Activated naive CD8-positive, alpha-beta T cell treated with anti-CD3 and anti-CD28 coated beads, Interleukin-2, amount 50 U/mL, for 24 hours (primary cell): ENCODE measurements at places on chromosomes 11 and 22.

- DNase-seq, result no peak
These were observed 10.3 kb upstream of the SPON1 start for GRCh38 chr11:13952221-13952620.

DNA sequence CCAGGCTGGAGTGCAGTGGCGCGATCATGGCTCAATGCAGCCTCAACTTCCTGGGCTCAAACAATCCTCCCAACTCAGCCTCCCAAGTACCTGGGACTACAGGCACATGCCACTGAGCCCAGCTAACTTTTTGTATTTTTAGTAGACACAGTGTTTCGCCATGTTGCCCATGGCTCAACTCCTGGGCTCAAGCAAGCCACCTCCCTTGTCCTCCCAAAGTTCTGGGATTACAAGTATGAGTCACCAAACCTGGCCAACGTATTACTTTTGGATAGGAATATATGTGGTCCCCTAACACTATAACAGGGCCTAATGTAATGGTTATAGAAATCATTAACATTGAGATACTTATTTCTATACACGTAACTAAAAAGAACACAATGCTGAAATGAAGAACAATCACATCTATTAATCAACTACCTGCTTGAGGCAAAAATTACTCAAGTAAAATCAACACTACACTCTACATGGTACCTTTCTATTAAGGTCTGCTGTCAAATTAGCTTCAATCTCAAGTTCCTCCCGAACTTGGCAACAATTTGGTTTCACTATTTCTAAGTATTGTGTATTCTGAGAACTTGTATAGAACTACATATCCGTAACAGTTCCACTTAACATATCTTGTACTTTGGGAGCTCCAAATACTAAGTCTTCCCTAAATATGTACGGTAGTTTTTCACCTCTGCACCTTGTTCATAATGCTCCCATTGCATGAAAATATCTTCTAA is 124.9 kb downstream of the FCHSD2 start:
- DNase-seq, result no peak

- no peak for DNase-seq
These were observed 466 bp downstream of the FAM168A start for GRCh38 chr11:73597336-73597955.

GRCh38 chr22:50112151-50113118 is 22.6 kb downstream of the MOV10L1 start:
- DNase-seq, result peak; percentile 43

DNA sequence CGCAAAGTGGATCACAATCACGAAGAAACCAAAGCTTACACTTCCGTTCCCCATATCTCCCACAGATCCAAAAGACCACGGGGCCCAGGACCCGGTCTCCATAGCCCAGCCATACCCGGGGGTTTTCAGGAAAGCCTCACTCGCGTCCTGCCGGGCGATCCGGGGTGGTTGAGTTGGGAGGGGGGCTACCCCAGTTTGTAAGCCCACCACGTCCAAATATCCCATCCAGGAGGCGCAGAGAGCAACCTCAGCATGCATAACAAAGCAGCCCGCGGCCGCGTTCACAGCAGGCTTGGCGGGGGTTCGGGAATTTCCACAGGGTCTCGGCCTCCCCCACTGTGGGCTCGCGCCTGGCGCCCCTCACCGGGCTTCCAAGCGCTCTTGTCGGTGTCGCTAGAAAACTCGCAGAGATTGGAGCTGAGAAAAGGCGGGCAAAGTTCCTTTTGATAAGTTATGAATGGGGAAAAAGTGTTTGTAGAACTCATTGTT is 9.5 kb downstream of the SDF2L1 start:
- no peak for DNase-seq

DNA sequence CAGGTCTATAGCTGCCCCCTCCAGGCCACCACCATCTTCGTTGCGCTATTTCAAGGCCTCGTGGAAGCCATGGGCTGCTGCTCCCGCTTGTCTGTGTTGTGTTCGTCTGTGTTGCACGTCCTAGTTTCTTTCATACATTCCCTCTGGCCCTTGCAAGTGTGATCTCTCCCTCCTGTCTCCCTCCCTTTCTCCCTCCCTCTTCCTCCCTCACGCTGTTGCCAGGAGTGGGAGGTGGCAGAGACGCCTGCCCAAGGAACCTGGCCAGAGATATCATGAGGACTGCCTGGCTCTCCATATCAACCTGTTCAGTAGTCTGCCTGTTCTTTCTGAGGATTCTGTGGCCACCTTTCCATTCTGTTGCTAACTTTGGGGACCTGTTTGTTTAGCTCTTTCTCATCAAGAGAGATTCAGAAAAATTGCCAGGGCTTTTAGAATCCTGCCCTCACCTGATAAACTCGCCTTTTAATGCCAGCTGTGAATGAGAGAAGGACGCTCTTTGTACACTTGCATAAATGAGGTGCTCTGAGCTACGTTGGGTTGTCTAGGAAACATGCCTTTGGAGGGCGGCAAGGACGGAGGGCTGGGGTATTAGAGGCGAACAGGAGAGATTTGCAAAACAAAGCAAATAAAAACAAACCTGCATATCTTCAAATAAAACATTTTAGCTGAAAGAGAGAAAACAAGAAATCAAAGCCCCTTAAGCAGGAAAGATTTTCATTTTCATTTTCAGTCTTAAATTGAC is 185.2 kb downstream of the TBC1D22A start:
- no peak for DNase-seq

GRCh38 chr11:1436468-1437039 is 46.8 kb downstream of the BRSK2 start:
- no peak for DNase-seq

DNA sequence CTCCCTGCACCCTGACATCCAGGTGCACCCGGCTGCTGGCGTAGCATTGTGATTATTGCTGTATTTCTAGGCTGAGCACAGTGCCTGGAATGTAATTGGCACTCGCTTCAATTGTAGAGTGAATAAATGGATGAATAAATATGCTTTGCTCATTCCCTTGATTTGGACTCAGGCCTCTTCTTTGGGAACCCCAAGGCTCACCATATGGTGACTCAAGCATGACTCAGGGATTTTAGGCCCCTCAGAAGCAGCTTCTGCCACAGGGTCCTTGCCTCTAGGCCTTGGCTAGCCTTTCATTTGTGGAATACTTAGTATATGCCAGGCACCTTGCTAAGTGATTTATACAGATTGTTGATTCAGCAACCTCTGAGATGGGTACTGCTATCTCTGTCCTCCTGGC is 78.9 kb downstream of the GRIK4 start:
- DNase-seq, result no peak

DNA sequence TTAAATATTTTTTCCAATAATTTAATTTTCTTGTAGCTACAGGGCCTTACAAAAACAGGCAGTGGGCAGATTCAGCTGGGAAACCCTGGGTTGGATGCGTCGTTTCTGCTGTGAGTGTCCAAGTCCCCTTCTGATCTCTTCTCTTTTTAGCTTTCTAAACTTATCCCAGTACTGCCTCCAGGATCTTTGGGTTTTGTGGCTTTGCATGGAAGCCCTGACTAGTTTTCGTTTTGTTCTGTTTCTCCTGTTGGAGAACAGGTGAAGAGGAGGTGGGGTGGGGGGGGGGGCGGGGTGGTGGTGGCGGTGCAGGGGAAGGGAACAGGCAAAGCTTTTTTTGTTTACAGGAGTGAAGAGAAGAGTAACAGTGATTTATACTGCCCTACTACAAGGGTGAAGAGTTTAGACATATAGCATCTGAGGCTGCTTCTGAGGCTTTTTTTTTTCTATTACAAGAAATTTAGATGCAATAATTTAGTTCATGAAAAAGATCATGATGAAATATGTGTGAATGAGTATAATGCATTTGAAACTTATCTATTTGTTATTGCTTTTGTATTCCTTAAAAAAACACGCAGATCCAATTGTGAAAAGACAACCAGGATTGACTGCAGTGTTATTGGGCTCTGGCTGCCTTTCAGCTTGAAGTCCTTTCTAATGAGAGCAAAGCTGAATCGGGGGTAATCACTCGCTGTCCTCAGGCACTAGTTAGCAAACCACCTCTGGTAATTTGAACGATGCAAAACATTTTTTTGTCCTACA is 142.9 kb downstream of the NCAM1 start:
- no peak for DNase-seq

DNA sequence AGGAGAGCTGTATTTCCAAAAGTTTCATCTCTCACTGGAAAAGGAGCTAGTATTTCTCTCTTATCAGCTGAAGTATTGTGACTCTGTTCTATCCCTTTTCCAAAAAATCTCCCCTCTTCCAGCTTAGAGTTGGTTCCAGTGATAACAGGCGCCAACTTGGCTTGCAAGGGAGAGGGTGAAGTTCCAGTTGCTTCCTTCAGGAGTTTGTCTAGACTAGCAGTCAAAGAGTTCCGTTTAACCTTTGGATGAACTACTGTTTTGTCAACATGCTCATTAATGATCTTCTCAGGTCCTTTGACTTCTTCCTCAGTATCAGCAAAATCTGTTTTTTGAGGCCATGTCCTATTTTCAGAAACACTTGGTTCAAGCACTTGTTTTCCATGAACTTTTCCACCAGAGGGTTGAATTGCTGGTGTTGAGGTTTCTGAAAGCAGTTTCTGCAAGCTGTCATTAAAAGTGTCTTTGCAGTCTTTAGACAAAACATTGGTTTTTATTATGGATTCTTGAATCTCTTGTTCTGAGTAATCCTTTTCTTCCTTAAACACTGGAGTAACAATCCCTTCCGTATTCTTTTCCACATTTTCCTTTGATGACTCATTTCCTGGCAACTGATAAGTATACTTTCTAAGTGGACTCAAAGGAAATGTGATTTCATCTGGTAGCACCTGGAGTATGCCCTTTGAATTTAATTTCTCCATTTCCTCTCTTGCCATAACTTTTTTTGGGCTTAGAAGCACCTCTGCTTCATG is 39.7 kb upstream of the CCDC89 start:
- no peak for DNase-seq

DNA sequence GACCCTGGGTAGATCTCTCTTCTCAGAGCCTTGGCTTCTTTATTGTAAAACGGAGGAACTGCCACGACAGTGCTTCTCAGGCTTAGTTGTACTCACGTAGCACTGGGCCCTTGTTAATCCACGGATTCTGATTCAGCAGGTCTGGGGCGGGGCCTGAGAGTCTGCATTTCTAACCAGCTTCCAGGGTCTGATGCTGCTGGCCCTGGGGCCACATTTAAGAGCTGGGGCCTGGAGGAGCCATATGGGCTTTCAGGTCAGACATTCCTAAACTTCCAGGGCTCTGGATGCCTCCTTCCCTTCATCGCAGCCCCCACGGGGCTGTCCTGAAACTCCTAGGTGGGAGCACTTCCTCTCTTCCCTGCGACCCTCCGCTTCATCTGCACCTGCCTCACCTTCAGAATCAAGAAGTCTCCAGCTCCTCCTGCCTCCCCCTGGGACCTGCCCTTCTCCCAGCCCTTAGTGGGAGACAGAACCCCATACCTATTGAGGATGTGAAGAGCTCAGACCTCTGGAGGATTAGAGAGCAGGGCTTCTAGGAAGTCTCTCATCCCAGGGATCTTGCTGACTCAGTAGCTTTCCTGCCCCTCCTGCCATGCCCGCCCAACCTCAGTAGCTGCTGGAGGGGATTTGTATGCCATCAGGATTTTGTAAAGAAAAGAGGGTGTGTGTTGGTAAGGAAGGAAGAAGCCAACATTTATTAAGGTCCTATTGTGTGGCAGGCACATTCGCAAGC is 92.5 kb downstream of the LRRC32 start:
- DNase-seq, result no peak

GRCh38 chr22:42399315-42400271 is 32.6 kb downstream of the NFAM1 start:
- no peak for DNase-seq

DNA sequence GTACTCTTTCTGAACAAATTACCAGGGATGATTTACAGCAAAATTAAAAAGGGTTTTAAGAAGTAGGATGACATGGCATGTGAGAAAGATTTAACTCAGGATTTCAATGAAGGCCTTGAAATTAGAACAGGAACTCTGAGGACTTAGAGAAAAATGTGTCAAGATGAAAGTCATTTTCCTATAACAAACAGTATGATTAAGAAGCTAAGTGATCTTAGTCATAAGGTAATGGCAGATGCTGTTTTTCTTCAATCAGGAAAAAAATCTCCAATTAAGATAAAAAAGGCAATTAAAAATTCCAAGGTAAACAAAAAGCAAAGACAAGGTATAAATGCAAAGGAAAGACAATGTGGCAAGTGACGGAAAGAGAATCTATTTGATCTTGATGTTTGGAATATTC is 73.5 kb downstream of the GAB2 start:
- no peak for DNase-seq

DNA sequence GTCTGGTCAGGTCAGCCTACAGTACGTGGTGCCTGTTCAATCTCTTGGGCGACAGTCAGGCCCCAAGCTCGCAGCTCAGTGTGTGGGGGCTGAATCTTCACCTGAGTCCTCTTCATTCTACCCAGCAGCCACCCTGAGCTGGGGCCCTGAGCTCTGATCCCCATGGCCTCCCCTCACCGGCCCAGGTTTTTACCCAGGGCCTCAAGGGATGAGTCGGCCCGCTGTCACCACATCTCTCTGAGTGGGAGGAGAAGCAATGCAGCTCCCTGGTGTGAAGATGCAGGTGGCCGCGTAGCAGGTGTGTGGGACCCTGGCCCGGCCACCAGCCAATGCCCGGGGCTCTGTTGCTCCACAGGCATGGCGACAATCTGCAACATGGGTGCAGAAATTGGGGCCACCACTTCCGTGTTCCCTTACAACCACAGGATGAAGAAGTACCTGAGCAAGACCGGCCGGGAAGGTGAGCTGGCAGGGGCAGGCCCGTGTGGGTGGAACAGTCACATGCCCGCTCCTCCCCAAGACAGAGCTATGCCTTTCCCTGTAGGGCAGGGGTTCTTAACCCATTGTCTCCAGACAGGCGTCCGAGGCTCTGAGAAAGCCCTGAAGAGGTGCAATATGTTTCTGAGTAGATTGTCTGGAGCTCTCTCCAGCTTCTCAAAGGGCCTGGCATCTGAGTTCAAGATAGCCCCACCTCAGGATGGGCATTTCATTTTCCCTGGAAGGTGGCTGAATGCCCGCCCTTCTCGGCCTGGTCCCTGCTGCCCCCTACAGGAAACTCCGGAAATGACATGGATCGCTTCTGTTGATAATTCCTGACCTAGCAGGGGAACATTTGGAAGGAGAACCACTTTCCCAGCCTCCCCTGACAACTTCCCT is 26.9 kb downstream of the POLR3H start:
- DNase-seq, result peak; percentile 53

DNA sequence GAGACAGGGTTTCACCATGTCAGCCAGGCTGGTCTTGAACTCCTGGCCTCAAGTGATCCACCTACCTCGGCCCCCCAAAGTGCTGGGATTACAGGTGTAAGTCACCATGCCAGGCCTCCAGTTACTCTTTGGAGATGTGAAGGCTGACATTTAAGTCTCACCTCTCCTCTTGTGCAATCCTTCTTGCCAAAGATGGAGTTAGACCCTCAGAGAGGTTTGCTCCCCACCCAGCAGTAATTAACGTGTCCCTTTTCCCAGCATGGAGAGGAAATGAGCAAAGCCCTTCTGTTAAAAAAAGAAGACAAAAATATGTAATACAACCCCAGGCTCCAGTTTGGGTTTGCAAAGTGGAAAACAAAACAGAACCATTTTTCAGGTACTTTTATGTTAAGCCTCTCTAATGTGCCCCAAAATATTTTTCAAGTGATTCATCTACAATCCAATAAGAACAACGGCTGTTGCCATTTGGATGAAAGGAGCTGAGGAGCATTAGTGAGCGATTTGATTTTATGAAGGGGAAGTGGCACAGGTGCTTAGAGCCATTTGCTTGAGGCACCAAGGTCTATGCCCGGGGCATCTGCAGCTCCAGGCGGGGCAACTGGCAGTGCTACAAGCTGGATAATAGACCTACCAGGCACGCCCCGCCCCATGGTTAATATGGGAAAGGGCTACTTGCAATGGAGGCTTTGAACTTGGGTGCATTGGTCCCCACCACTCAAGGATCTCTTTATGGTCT is 57.2 kb downstream of the GRIK4 start:
- no peak for DNase-seq

GRCh38 chr11:78224906-78225420 is 36.2 kb downstream of the USP35 start:
- no peak for DNase-seq
